Fibroblast of skin of right quadriceps (primary cell): ENCODE measurements at places on chromosomes 7 and 10.

- no peak for DNase-seq
Measured at GRCh38 chr7:1201916-1202315, 30.8 kb upstream of the UNCX start.

DNA sequence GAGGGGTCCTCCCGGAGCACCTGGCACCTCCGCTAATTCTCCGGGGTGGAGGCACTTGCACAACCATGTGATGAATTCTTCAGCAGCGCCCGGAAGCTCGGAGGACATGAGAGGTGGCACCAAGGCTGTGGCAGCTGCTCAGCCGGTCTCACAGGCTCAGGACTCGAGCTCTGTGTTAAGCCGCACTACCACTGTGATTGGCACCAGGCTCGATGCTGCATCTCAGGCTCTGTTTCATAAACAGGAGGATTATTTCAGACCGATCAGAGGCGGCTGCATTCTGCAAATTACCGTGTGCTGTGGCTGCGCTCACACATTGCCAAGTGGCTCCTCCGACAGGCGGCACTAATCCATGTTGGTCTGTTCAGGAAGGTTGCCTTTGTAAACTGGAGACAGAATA lies 495.2 kb downstream of the DNAJB6 start:
- no peak for DNase-seq

DNA sequence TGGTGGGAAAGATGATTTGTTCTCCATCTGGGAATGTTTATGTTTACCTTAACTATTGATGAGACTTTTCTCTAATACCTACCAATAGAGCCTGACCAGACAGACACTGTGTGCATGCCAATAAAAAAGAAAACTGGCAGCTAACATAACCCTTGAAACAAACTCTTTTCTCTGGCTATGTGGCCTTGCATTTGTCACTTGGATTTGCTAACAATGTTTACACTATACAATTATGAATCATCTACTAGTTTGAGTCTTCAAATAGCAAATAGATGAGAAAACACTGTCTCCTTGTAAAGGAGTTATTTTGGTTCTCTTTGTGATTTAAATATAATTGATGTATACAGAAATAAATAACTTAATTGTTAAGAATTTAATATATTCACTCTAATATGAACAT lies 273.1 kb downstream of the SEMA3D start:
- DNase-seq = peak; percentile 35

- no peak for DNase-seq
Measured at GRCh38 chr10:76394707-76395042, 963.3 kb downstream of the LRMDA start.

GRCh38 chr10:86733260-86733671 lies 23.2 kb upstream of the BMPR1A start:
- no peak for DNase-seq

DNA sequence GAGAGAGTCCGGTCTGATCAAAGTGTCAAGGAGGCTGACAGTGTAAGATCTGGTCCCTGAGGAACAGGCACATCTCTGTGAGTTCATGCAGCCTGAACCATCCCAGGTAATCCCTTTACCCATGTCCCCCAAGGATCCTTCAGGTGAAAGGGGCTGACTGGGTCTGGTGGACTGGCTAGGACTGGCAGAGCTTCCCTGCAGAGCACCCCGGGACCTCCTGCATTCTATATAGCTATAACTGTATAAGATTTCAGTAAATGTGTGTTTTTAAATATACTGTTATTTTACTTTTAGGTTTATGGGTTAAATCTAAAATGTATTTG lies 246.8 kb downstream of the ELMO1 start:
- DNase-seq = no peak

DNA sequence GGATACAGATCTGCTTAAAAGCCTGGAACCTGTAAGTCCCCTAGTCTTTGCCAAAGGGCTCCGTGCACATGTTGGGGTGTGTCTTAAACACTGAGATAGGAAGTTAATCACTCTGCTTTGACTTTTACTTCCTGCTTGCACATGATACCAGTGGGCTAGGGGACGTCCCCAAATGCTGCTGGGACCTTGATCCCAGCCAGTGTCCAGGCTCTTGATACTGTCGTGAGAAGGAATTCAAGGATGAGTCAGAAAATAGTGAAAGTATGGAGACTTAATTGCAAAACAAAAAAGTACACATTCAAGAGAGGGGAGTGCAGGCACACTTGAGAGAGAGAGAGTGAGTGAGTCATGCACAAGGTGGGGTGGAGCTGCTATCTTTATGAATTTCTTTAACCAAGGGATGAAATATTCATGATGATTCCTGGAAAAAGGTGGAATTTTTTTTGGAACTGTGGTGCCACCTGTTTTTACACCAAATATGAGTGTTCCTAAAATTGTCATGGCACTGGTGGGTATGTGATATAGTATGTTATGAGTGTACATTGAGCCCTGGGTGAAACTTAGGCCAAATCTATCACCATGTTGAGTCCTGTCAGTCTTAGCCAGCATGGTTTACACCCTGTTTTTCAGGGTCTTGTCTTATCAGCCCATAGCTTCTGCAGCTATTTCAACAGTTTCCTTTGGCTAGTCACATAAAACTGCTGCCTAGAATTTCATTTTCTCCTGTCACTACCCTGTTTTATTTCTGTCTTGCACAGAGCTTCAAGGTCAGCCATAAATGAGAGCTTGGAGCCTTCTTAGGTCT lies 88.3 kb upstream of the CYP26C1 start:
- peak; percentile 78 for DNase-seq

GRCh38 chr10:86632009-86632800 lies 22.1 kb upstream of the OPN4 start:
- DNase-seq = peak; percentile 16

GRCh38 chr7:148708026-148708885 lies 9.6 kb downstream of the CUL1 start:
- DNase-seq = no peak

DNA sequence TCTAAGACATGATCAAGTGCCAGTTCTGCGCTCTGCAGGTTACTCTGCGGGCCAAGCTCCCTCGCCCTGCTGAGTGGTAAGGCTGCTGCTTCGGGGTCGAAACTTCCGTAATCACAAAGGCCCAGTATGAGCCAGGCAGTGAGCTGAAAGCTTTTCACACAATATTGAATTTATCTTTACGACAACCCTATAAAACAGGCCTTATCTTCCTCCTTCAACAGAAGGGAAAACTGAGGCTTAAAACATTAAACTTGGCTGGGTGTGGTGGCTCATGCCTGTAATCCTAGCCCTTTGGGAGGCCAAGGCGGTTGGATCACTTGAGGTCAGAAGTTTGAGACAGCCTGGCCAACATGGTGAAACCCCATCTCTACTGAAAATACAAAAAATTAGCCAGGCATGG lies 83.3 kb downstream of the FAM107B start:
- no peak for DNase-seq

DNA sequence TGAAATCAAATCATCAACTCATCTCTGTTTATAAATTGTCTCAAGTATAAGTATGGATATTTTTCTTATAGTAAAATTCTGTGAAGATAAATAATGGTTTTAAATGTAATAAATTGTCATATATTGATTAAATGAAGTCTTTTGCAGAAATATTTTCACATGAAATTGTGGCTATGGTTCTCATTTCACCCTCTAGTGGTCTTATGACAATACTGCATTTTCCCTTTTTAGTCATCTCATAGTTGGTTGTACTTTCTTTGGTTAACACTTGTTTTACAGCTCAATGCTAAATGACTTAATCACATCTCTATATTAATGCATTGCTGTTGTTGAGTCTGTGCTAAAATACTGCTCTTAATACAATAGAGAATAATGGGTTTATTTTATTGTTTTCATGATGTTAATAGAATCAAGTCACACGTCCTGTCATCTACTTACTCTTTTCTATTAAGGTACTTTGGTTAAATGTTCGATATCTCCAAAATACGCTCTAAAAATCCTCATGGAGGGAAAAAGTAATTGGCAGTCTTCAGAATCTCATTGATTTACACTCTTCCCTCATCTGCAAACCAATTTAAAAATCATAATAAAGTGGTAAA lies 38.0 kb upstream of the CACNA2D1 start:
- peak; percentile 27 for DNase-seq

- no peak for DNase-seq
Measured at GRCh38 chr7:101739775-101740398, 77.5 kb upstream of the CUX1 start.

- no peak for DNase-seq
Measured at GRCh38 chr7:11698384-11698871, 133.6 kb downstream of the THSD7A start.

DNA sequence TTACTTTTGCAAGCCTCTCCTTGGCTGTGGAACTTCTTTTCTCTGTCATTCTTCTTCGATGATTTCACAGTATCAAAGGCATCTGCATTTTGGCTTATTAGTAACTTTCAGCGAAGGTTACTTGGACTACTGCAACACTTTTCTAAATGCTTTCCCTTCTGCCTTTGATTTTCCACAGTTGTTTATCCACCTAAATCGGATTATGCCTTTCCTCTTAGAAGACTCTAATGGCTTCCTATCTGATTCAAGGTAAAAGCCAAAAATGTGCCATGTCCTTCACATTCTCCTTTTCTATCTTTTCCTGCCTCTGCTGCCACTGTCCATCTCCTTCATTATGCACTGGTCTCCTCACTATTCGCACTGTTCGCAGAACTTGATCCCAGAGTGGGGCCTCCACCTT lies 1606.3 kb upstream of the LRRTM3 start:
- no peak for DNase-seq

GRCh38 chr7:43697690-43698089 lies 31.6 kb downstream of the COA1 start:
- no peak for DNase-seq

DNA sequence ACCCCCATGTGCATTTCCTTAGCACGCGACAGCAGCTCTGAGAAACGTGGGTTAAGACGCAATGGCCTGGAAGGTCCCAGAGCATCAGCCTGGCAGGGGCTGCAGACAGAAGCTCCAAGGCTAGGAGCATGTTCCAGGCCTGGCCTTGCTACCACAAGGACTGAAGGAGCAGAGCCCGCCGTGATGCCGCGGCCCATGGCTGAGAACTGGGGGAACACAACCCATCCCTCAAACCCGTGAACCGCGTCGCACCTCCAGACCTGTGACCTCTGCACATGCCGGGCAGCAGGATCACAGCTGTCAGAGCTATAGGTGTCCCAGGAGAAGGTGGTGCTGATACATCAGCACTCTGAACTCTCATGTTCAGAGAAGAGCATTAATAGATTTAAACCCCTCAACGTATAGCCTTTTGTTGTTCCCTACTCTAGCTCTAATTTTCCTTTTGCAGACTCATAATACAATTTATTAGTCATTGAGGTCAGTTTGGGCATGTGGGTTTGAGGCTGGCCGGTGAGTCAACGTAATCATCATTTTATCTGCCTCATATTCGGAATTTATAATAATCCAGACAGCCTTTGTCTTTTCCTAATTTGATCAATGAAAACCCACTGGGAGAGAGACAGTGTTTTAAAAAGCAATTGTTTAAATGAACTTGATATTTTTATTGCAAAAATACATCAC lies 222.5 kb upstream of the TCERG1L start:
- DNase-seq = no peak

DNA sequence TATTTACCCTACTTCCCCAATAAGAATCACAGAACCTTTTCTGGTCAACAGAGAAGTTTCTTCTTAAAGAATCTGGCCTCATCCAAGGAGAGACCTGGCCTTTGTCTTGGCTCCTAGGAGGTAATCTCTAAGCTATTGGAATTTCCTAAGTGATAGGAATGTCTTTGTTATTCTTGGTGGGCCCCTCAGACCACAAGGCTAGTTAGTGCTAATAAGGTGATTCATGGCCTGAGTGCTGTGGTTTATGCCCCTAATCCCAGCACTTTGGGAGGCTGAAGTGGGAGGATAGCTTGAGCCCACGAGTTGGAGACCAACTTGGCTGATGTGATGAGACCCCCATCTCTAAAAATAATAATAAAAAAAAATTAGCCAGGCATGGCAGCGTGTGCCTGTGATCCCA lies 60.0 kb upstream of the CYP2C18 start:
- peak; percentile 21 for DNase-seq

GRCh38 chr10:124285587-124286527 lies 132.9 kb downstream of the OAT start:
- DNase-seq = no peak

DNA sequence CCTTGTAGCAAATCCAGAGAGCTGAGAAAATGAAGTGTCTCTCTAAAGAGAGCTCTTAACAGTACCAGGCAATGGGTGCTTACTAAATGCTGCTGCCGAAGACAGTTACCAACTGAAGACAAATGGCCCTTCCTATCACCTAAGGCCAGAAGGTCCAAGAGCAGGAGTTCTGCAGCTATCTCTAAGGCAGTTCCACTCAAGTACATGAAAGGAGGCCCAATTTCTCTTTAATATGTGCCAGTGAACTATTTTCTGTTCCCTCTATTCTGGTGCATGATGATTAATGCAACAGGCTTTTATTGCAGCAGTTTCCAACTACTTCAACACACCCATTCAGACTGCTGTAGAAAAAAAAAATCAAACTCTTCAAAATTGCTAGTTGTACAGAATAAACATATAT lies 122.5 kb downstream of the SLC25A13 start:
- DNase-seq = no peak

- no peak for DNase-seq
Measured at GRCh38 chr7:1275451-1276381, 43.0 kb downstream of the UNCX start.

DNA sequence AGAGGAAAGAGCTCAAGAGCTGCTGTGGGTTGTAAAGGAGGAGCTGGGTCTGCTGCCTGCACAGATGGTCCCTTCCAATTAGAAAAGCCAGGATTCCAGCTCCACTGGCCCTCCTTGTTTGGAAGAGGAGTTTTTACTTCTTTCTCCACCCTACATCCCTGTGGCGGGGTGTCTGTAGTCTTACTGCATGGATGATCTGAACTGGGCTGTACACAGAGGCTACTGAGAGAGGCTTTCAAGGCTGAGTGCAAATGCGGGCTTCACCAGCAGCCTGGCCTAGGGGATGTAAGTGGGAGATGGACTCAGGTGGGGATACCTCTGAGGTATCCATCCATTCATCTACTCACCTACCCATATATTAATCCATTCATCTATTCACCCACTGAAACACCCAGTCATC lies 7.1 kb upstream of the CXCL12 start:
- no peak for DNase-seq

- DNase-seq = peak; percentile 41
Measured at GRCh38 chr7:76155938-76156337, 45.8 kb upstream of the SRRM3 start.

- DNase-seq = peak; percentile 74
Measured at GRCh38 chr7:112205343-112206237, 609 bp downstream of the DOCK4 start.

- peak; percentile 88 for DNase-seq
Measured at GRCh38 chr10:3220853-3221252, 48.3 kb upstream of the PITRM1 start.
